ENCODE measurements at places on chromosomes 6 and 20.

- no peak for DNase-seq
Observed at GRCh38 chr6:169981568-169981967, 230.1 kb downstream of the ERMARD start.

DNA sequence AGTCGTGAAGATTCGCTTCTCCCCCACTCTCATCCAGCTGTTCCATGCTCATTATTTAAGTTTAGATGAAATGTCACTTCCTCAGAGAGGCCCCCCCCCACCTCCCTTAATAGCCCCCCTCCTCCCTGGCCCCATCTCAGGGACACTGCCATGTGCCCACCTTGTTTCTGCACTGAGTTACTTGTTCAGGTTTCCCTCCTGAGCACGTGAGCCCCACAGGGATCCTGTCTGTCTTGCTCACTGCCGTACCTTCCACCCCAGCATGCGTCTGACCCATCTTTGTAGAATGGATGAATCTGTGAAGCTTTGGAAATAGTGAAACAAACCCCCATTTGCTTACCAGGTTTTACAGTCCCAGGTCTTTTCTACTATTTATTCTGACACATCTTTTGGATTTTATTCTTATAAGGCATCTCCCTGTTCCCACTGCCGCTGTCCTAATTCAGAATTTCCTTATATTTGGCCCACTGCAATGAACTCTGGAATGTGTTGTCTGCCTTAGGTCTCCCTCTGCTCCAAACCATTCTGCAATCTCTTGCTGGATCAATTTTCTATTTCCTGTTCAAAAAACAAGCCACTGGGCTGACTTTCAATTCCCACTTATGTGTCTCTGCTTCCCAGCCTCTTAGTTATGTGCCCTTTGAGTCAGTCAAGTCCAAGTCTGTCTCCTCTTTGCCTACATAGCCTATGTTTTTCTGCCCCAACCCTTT lies 136.5 kb upstream of the ECI2 start:
- no peak for DNase-seq

DNA sequence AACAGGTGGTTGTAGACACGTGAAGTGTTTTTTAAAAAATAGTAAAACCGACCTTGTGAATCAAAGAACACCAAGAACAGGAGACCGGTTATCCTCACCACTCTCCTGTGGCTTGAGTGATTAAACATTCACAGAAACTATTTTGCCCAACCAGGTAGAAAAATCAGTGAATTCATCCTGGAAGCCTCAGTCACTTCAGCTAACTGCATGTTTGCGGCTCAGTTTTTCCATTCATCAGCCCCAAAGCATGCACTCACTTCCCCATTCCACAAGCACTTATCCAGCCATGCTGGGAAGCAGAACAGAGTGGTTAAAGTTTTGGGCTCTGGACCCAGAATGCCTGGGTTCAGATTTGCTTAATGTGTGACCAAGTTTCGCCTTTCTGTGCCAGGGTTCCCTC lies 2.4 kb downstream of the LRRN4 start:
- DNase-seq, result no peak

DNA sequence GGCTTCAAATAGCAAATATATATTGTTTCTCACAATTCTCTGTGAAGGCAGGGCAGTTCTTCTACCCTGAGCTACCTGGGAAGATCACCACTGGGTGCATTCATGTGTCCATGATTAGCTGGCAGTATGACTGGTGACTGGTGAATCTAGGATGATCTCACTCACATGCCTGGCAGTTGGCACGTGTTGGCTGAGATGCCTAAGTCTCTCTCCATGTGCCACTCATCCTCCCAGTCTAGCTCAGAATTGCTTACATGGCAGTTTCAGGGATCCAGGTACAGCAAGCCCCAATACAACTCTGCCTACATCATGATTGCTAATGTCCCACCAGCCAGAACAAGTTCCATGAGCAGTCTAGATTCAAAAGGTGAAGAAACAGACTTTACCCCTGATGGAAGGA lies 346.8 kb upstream of the CNR1 start:
- no peak for DNase-seq

- no peak for DNase-seq
Observed at GRCh38 chr20:9499126-9499899, 15.1 kb upstream of the LAMP5 start.

DNA sequence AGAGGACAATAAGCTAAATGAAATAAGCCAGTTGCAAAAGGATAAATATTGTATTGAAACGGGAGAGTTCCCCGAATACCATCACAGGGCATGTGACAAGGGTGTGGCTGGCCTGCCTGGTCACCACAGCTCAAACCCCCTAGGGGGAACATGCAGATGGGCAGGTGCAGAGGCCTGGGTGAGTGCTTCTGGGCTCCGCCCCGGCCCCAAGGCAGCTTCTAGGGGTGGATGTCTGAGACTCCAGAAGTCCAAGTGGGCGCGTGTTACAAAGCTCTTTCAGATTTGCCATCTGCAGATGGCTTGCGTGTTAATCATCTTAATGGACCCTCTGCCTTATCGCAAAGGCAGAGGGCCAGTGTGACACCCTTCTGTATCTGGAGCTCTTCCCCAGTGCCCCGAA lies 559.2 kb upstream of the IMPG1 start:
- no peak for DNase-seq

GRCh38 chr20:64182146-64182865 lies 18.1 kb downstream of the MYT1 start:
- DNase-seq, result no peak
